ENCODE measurements at places on chromosomes 3 and 15.

- DNase-seq = no peak
Observed at GRCh38 chr15:55319537-55320237, 665 bp downstream of the PIGB start.

- no peak for DNase-seq
Observed at GRCh38 chr3:69817988-69818387, 78.7 kb downstream of the MITF start.

GRCh38 chr15:70775160-70775559 is 11.8 kb upstream of the UACA start:
- no peak for DNase-seq

GRCh38 chr15:40755812-40756208 is 756 bp upstream of the RMDN3 start:
- no peak for DNase-seq

DNA sequence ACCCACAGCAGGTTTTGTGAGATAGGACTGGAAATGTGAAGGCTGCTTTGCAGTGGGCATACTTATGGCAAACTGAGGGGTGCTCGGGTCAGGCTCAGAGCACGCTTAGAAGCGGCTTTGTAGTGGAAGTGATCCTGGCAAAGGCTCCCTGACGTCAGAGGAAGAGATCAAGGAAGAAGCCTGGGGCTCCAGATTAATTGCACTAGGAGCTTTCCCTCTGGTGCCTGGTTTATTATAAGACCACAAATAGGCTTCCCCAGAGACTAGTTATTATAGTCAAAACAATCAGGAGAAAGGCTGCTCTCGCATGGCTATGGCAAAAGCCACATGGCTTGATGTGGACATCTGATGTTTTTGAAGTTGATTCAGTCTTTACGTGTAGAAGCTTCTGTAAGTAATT is 515.1 kb downstream of the GABRG3 start:
- DNase-seq = no peak

DNA sequence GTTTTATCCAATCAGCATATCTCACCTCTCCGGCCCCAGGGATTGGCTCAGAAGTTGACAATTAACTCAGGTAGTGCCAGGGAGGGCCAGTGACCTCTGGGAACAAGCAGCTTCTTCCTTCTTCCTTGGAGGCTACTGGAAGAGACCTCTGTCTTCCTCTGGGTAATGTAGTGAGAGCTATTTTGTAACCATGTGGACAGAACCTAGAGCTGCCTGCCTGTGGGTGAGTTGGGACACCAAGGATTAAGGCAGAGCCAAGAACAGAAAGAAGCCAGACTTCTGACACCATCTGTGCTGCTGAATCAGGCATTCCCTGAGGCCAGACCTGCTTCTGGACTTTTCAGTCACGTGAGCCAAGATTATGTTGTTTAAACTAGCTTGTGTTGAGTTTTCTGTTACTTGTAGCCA is 5.9 kb upstream of the NDUFAF1 start:
- DNase-seq = no peak

DNA sequence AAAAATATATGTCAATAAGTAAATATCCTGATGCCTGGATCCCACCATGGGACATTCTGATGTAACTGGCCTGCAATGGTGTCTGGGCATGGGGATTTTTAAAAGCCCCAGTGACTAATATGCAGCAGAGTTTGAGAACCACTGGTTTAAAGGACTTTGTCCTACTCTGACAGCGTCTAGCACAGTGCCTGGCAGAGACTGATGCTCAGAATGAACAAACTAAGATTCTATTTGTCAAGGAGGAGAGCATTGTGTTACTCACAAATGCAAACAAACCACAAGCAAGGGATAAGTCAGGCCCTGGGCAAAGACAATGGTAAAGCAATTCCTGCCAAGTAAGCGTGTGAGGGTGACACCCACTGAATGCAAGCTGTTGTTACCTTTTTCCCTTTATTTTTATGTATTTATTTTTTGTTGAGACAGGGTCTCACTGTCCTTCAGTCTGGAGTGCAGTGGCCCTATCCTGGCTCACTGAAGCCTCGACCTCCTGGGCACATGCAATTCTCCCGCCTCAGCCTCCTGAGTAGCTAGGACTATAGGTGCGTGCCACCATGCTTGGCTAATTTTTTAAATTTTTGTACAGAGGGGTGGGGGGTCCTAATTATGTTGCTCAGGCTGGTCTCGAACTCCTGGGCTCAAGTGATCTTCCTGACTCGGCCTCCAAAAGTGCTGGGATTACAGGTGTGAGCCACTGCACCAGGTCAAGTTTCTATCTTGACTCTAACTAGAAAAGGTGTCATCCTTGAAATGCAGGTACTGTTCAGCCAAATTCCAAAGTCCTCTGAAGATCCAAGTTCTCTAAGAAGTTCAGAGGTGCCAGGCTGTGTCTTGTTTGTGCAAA is 909 bp upstream of the GPD1L start:
- DNase-seq = no peak

DNA sequence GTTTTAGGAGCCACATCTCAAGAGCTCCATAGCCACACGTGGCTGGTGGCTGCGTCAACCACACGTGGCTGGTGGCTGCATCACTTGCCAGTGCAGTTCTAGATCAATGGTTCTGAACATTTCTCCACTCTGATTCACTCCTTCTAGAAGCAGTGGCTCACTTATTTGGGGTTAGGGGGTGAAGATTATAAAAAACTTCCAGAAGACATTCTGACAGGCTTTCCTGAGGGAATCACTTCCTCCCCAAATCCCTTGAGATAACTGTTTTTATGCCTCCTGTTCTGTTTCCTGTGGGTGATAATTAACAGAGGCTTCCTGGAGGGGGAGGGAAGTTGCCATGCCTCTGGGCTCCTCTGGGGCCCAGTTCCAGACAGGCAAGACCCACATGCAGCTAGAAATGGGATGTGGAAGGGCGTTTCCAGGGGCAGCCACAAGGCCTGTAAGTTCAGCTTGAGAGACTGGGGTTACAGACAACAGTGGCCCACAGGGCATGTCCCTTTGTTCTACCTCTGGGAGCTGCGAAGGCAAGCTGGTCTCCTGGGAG is 23.6 kb downstream of the HEG1 start:
- no peak for DNase-seq

- no peak for DNase-seq
Observed at GRCh38 chr3:81048058-81048665, 713.3 kb downstream of the GBE1 start.

DNA sequence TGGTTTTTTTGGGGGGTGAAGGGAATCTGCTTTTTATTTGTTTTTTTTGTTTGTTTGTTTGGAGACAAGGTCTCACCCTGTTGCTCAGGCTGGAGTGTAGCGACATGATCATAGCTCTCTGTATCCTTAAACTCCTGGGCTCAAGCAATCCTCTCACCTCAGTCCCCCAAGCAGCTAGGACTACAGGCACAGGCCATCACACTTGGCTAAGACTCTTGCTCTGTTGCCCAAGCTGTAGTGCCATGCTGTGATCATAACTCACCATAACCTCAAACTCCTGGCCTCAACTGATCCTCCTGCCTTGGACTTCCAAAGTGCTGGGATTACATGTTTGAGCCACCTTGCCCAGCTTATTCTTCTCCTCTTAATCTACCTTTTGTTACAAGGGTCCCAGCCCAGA is 31.8 kb downstream of the GPR176 start:
- DNase-seq = no peak

DNA sequence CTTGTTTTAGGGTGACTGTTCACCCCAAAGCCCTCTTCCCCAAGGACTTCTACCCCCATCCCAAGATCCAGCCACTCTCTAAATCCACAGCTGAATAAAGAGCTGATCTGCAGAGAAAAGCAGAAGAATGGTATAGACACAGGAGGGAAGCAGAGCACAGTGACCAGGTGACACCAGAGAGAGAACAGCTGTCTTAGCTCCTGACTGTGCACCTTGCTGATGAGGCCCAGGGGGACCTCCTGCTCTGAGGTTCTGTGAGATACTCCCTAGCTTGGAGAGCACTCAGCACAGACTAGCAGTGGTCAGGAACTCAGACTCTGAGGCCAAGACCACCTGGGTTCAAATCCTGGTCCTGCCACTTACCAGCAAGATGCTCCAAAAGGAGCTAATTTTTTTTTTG is 17.7 kb downstream of the MCF2L2 start:
- no peak for DNase-seq

GRCh38 chr3:12808587-12808986 is 12.1 kb downstream of the CAND2 start:
- DNase-seq = no peak

DNA sequence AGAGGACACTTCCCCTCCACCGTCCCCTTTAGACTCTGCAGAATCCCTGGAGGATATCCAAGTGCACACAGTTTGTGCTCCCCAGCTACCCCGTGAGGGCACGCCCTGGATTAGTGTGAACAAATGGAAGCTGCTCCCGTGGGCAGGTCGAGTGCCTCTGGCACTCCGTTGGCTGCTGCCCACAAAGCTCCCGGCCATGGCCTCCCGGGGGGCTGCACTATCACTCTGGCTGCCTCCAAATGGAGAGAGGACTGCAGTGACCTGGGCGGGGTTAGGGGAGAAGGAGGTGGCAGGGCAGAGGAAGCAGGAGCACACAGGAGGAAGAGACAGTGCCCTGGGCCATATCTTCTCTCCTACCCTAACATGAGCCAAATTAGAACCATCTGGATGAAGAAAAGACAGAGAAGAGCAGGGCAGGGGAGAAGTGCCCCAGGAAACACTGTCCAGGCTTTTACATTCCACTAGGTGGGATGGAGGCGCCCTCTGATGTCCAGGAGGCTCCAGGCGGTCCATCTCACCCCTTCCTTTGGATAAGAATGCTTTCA is 29.4 kb upstream of the ACAD9 start:
- no peak for DNase-seq

DNA sequence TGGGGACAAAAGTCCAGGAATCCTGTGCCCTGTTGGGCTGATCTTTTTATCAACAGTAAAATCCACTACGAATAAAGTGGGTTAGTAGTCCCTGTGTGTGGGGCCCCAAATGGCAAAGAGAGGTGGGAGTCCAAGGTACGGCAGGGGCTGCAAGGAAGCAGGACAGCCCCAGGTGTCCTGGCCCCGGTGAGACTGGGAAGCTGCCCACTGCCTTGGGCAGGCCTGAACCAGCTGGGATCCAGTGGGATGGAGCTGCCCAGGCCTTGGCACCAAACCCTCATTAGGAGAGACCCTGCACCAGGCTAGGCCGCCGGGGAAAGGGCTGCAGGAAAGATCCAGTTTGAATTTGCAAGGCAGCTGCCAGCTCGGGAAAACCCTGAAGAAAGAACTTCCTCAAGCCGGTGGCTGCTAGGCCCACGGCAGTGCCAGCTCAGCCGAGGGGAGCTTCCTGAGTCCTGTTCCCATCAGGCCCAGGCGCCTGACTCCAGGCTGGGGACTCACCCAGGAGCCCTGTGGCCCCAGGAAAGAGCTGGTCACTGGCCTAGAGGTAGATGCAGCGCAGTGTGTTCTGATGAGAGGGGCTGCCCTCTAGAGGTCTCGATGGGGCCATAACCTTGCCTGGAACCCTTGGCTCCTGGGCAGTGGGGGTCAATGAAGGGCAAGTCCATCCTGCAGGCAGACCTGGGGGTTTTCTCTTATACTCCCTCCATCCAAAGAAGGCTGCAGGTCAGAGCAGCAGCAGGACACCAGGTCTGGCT is 14.4 kb upstream of the GNAI2 start:
- DNase-seq = no peak

DNA sequence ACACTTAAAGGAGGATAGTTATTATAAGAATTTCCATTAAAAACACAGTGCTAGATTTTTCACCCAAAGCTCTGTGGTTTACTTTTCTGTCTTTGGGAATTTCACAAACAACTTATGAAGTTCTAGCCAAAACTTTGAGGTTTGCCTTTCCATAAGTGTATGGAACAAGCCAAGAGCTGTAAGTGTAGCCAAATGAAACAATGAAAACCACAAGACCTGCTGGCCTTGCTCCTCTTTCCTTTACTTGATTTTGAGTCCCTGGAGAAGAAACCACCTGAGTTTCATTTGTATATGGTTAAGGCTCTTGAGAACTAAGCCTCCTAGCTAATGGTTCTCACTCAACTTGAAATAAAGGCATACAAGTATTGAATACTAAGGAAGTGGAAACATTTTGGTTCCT is 365.3 kb upstream of the EPHA3 start:
- DNase-seq = no peak

- DNase-seq = no peak
Observed at GRCh38 chr3:20701641-20702040, 515.6 kb upstream of the SGO1 start.

- no peak for DNase-seq
Observed at GRCh38 chr3:177772908-177773557, 575.8 kb upstream of the TBL1XR1 start.

- no peak for DNase-seq
Observed at GRCh38 chr3:73474619-73475018, 150.1 kb downstream of the PDZRN3 start.

- DNase-seq = no peak
Observed at GRCh38 chr3:152302521-152303021, 33.8 kb downstream of the MBNL1 start.

DNA sequence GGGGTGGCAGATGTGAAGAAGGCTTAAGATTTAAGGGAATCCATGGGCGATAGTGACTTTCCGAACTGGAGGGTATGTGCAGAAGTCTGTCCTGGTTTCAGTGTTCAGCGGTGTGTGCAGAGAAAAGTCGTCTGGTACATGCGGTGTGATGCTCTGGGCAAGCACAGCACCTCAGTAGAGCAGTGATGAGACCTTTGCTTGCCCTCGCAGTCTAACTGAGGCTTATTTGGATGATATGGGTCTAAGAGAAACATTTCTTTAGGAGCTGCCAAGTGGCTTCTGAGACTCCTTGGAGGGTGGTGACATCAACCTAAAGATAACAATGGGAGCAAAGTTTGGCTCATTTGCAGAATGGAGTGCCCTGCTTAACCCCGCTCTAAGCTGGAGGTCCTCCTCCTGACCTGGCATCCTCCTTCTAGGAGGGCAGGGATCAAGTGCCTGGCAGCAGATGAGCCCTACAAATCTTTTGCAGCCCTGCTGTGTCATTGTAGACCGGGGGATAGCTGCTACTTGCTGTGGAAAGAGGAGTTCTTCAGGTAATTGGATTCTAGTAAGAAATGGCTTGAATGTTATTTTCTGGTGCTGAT is 228.1 kb upstream of the AZI2 start:
- DNase-seq = no peak

GRCh38 chr15:60737217-60737616 is 258.3 kb upstream of the ICE2 start:
- DNase-seq = no peak

- no peak for DNase-seq
Observed at GRCh38 chr3:22966349-22966748, 236.8 kb upstream of the UBE2E2 start.

- DNase-seq = no peak
Observed at GRCh38 chr3:150145659-150146058, 175.0 kb upstream of the PFN2 start.

DNA sequence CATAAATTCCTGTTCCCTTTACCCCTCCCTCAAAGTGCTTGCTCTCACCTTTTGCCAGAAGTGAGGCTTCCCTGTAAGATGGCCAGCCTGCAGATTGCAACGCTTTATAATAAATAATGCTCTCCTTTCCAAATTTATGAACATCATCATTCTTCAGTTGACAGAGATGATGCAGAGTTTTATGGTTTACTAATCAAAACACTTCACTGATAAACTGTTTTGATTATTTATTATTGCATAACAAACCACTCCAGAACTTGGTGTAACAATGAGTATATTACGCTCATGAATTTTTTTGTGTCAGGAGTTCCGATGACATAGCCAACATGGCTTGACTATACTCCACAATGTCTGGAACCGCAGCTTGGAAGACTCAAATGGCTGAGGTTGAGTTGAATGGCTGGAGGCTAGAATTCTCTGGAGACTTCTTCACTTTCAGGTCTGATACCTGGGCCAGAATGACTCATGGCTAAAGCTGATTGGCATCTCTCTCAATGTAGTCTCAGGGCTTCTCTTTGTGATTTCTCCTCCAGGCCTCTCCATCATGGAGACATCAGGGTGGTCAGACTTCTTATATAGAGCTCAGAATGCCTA is 27.3 kb upstream of the TGFBR2 start:
- DNase-seq = no peak

GRCh38 chr3:107740992-107741896 is 218.5 kb downstream of the BBX start:
- no peak for DNase-seq
